Right ventricle myocardium inferior (tissue), 1 donor: ENCODE measurements at places on chromosomes 7 and 10. TPM values are rescaled to one million over a fixed set of nuclear protein-coding genes. Genes with fewer than 3 reads are reported as not detected.

The EFCAB10 gene
- total RNA-seq: not detected

The GALNT11 gene
- total RNA-seq: 22.7 TPM

The IKZF1 gene
- 3.5 TPM for total RNA-seq

The STEAP1 gene
- total RNA-seq: 1.4 TPM
